ENCODE measurements at places on chromosomes 11 and 22. TPM values are rescaled to one million over a fixed set of nuclear protein-coding genes. Genes with fewer than 3 reads are reported as not detected.

Gene ANO5
- 0.20 TPM for total RNA-seq

Gene ARHGAP20
- total RNA-seq = 2.6 TPM

Gene GTSE1
- 10.2 TPM for total RNA-seq

Gene HMGXB4
- total RNA-seq = 13.1 TPM

Gene DLAT
- 37.1 TPM for total RNA-seq

Gene CDK2AP2
- total RNA-seq = 34.8 TPM

Gene GGTLC3
- total RNA-seq = not detected

Gene PGM2L1
- 1.1 TPM for total RNA-seq

Gene ZNF202
- 4.9 TPM for total RNA-seq

Gene CECR2
- total RNA-seq = 0.40 TPM

Gene THRSP
- total RNA-seq = not detected

Gene GPHA2
- total RNA-seq = not detected

Gene OR8G5
- total RNA-seq = not detected

Gene KCNK4
- total RNA-seq = not detected

Gene MAFF
- 35.6 TPM for total RNA-seq

Gene INCENP
- total RNA-seq = 52.8 TPM

Gene LRRC55
- 0.08 TPM for total RNA-seq

Gene OR5B21
- not detected for total RNA-seq

Gene OR10D3
- total RNA-seq = not detected

Gene RCE1
- total RNA-seq = 14.5 TPM

Gene VSIG2
- 8.8 TPM for total RNA-seq

Gene DGKZ
- 31.4 TPM for total RNA-seq

Gene TTC28
- 5.5 TPM for total RNA-seq

Gene SYT8
- 22.4 TPM for total RNA-seq

Gene DCDC1
- total RNA-seq = not detected

Gene PTPN5
- total RNA-seq = not detected

Gene TMEM123
- 131 TPM for total RNA-seq

Gene PACSIN2
- total RNA-seq = 29.7 TPM

Gene OR8A1
- total RNA-seq = not detected

Gene RTN4RL2
- 0.56 TPM for total RNA-seq

Data from esophagus mucosa (tissue), 1 donor.